ENCODE measurements at places on chromosomes 1 and 21. TPM values are rescaled to one million over a fixed set of nuclear protein-coding genes. Genes with fewer than 3 reads are reported as not detected.

Gene MR1
- 6.7 TPM for total RNA-seq

Gene FMOD
- not detected for total RNA-seq

Gene DNAJC6
- total RNA-seq: 7.1 TPM

Gene LCE2C
- total RNA-seq: not detected

Gene RHD
- total RNA-seq: not detected

Gene NRIP1
- total RNA-seq: 7.8 TPM

Gene UMODL1
- total RNA-seq: not detected

Gene OR14K1
- not detected for total RNA-seq

Gene FCRL2
- not detected for total RNA-seq

Gene GPR25
- total RNA-seq: not detected

Gene LINGO4
- not detected for total RNA-seq

Gene CYP4A22
- total RNA-seq: not detected

Gene KCNJ9
- total RNA-seq: not detected

Gene SFT2D2
- total RNA-seq: 17.3 TPM

Gene LRRC53
- not detected for total RNA-seq

Gene CR2
- not detected for total RNA-seq

Gene LMX1A
- total RNA-seq: not detected

Gene SHE
- 0.10 TPM for total RNA-seq

Gene C1orf105
- not detected for total RNA-seq

Gene KIF17
- total RNA-seq: 2.7 TPM

Gene LRRC8B
- 3.1 TPM for total RNA-seq

Gene FAM167B
- 0.70 TPM for total RNA-seq

Gene LAMB3
- 16.9 TPM for total RNA-seq

Gene ATP1A4
- total RNA-seq: not detected

Gene PLA2G2C
- total RNA-seq: not detected

Gene CELSR2
- total RNA-seq: 5.5 TPM

Gene UBASH3A
- 0.12 TPM for total RNA-seq

Gene LEMD1
- total RNA-seq: not detected

Gene KCNQ4
- 0.20 TPM for total RNA-seq

Gene NUDT17
- 7.2 TPM for total RNA-seq

Gene NR1I3
- total RNA-seq: not detected

Gene TNFRSF25
- total RNA-seq: 4.9 TPM

Gene DTL
- total RNA-seq: 17.4 TPM

Gene CDK18
- 0.96 TPM for total RNA-seq

Gene ANGPTL1
- total RNA-seq: not detected

Gene EPHA10
- total RNA-seq: 1.2 TPM

Gene C4BPB
- total RNA-seq: 1.9 TPM

Gene HSPG2
- 78.9 TPM for total RNA-seq

Gene USH2A
- not detected for total RNA-seq

Gene SMG5
- 46.0 TPM for total RNA-seq

Gene HSD11B1
- 0.42 TPM for total RNA-seq

Gene RAD54L
- total RNA-seq: 8.2 TPM

Gene EXO1
- 25.9 TPM for total RNA-seq

Gene RGS18
- not detected for total RNA-seq

Gene TTC39A
- 1.5 TPM for total RNA-seq

Gene PPIH
- total RNA-seq: 58.6 TPM

Gene RIIAD1
- not detected for total RNA-seq

Gene TRPM2
- total RNA-seq: 8.1 TPM

Gene TPRG1L
- 30.8 TPM for total RNA-seq

Gene THEM5
- not detected for total RNA-seq

Gene CFAP107
- total RNA-seq: not detected

Gene NLRP3
- not detected for total RNA-seq

Gene LCE2A
- total RNA-seq: not detected

Gene OR2L13
- total RNA-seq: not detected

Gene CNR2
- not detected for total RNA-seq

Gene TTC24
- total RNA-seq: not detected

Gene KLHDC9
- total RNA-seq: 1.0 TPM

Measured in A549 treated with Mapracorat at 1 μM for 4 hours (cell line).